ENCODE measurements at places on chromosomes 4 and X.

- no peak for DNase-seq
Observed at GRCh38 chr4:146508229-146508939, 13.4 kb downstream of the SLC10A7 start.

- no peak for DNase-seq
Observed at GRCh38 chrX:12672367-12673106, 118.7 kb upstream of the PRPS2 start.

GRCh38 chr4:185335579-185335978 lies 60.1 kb downstream of the LRP2BP start:
- no peak for DNase-seq

DNA sequence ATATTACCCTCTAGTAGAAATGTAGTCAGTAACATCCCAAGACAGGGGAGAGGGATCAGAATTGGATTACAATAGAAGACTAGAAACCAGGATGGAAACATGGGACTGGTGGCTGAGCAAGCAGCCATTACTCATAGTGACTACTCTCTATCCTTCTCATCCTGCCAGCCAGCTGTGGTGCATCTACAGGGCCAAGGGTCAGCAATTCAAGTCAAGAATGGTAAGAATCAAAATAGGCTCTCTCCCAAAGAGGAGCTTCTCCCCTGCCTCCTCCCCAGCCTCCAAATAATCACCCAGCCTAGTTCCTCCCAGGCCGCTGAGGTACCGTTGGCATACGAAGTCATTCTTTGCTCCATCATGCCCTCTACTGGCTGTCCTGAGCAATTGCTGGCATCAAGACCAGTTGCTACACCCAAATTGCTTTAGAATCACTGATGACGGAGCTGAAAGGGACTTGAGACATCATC lies 19.4 kb downstream of the AWAT2 start:
- no peak for DNase-seq

GRCh38 chr4:135032670-135033069 lies 831.1 kb upstream of the PABPC4L start:
- no peak for DNase-seq

GRCh38 chrX:120625371-120625770 lies 4.5 kb downstream of the C1GALT1C1 start:
- DNase-seq = no peak

DNA sequence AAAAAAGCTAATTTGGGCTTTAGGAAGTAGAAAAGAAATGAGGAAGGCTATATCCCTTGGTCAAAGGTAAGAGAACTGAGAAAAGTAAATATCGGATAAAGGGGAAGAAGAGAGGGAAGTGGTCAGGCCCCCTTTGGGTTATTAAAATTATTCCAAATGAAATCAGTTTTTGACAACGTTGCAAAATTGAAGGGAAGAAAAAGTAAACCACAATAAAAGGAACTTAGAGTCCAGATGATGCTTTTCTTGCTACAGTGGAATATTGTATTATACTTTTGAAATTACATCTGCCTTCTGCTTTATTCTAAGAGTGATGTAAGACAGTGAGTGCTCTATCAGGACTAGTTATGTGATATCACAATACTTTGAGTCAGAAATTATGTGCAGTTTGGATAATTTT lies 59.4 kb upstream of the RBPJ start:
- no peak for DNase-seq

DNA sequence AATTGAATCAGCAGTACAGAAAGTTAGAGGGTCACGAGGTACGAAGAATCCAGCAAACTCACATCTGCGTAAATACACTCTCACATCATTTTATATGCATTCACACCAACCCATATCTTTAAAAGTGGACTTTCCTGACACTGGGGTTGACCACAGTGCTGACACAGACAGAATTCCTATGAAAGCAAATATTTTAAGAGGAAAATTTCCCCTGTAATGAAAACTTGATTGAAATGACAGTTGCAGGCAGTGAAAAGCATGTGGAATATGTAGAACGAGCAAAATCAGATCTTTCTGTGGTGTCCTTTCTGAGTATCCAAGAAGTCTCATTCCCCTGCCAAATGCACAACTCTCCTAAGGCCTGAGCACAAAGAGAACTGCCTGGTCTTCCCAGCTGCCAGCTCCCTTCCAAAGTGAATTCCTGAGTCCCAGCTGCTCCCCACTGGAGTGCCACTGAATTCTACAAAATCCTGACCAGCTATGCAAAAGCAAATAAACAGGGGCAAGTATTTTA lies 50.5 kb upstream of the FAM9C start:
- DNase-seq = no peak

DNA sequence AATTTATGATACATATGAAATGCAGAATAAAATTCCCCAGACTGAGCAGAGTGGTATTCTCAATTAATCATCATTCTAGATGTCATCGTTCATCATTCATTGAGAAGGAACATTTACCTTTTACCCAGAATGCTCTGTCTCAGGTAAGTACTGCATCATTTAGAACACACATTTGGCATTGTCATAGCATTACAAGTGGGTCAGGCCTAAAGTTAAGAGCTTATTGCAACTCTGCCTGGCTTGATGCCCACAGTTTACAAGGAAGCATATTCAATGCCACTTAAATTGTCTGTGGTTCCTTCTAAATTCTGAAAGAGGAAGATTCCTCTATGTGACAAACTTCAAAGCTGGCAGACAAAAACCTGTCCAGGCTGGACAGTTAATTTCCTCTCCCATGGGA lies 87.3 kb downstream of the CAMK2D start:
- DNase-seq = no peak

- DNase-seq = no peak
Observed at GRCh38 chrX:24242649-24243175, 71.2 kb downstream of the SUPT20HL2 start.
